ENCODE measurements at places on chromosomes 12 and 14.

DNA sequence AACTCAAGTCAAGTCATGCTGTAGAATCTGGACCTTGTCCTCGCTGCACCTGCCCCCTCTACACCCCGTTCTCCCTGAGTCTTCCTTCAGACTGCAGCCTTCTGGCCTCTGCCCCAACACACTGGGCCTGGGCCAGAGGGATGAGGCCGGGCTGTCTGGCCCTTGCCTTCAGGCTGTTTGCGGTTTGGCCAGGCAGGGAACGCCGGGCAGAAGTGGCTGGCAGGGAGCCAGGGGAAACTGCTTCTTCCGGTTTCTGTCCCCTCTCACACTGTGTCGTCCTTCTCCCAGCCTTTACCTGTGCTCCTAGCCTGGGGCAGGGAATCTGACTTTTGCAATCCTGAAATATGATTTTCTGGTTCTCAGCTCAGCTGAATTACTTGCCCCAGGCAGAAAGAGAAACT is 13.5 kb downstream of the DGLUCY start:
- DNase-seq: no peak

DNA sequence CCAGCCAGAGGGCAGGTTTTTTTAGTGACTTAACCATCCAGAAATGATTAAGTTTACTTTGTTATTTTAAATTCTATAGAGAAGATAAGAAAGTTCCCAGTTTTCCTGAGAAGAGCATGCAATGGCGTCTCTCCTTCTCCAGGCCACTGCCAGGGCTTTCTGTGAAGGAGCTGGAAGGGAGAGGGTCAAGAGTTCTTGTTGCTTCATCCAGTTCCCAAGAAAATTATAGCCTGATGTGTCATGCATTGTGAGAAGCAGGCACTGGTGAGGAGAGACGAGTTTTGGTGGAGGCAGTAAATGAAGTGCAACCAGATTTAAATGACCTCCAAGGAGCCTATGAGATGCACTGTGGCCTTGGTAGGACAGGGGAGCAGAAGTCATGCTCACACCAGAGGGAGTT is 14.2 kb downstream of the ELK3 start:
- no peak for DNase-seq

GRCh38 chr12:14364583-14365271 is 755 bp upstream of the ATF7IP start:
- no peak for DNase-seq

GRCh38 chr12:108609537-108610335 is 11.9 kb upstream of the TMEM119 start:
- no peak for DNase-seq

DNA sequence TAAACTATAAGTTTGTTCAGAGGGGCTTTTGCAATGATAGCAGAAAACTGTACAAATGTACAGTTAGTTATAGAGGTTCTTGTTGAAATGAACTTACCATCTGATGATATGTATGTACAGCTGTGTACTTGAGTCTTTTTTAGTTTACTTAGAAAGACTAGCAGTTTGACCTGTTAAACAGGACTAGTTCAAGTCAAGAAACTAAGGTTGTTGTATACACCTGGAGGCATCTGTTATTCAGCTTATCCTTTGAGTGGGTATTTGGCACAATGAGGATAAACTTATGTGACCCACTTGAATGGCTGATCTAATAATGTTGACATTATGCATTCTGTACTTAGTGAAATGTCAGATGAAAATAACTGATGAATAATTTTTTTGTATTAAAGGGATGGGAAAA is 13.4 kb downstream of the MTERF2 start:
- DNase-seq: no peak

DNA sequence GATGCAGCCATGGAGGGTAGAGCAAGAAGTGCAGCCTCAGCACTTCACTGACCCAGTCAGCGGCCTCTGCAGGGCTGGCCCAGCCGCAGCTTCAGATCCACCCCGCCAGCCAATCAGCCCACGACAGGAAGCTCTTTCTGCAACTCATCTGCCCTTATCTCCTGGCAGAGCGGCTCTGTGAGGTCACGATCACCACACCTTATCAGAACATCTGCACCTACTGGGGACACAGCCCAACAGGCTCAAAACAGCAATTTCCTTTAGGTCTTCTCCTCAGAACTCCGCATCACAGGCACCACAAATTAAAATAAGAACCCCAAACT is 287.3 kb downstream of the BCL11B start:
- DNase-seq: no peak

DNA sequence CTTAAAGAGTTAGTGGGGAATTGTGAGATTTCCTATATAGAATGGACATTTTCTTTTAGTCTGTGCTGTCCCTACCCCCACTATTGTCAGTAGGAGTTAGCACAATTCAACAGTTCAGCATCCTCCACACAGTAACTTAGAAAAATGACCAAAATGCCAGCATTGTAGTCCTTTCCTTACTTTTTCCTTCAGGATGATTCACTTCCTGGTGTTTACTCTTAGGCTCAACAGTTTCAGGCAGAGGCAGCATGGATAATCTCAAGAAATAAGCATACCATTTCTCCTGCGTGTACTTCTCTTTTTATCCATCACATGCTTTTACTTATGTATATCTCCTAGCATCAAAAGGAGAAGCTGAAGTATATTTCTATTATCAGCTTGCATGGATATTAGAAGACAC is 683.4 kb downstream of the SLC16A7 start:
- DNase-seq: no peak

- no peak for DNase-seq
These were observed 143.1 kb upstream of the HMGA2 start for GRCh38 chr12:65681226-65681625.

- DNase-seq: no peak
These were observed 110.4 kb upstream of the NAV3 start for GRCh38 chr12:77720258-77720657.

DNA sequence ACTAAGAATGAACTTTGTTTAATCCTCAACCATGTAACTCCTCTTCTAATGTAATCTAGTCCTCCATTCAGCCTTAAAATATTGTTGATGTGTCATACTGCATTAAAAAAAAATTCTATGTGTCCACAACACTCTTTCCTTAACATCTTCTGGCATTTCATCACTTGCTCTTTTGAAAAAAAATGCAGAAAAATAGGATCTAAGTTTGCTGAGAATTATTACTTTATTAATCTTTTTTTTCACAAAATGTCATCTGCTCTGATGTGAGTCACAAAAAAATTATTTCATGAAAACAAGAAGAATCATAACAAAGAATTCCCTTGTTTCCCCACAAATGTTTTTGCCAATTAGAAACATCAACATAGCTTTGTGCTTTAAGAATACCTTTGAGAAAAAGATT is 410.1 kb upstream of the MGAT4C start:
- DNase-seq: no peak

GRCh38 chr12:50517421-50518048 is 12.8 kb downstream of the DIP2B start:
- no peak for DNase-seq

- DNase-seq: no peak
These were observed 319.8 kb downstream of the ALG10 start for GRCh38 chr12:34342048-34342447.

GRCh38 chr12:19074700-19075099 is 54.8 kb upstream of the PLEKHA5 start:
- no peak for DNase-seq

- no peak for DNase-seq
These were observed 408 bp upstream of the CACNA2D4 start for GRCh38 chr12:1918884-1919236.

- DNase-seq: no peak
These were observed 56.1 kb upstream of the FUT8 start for GRCh38 chr14:65356327-65356836.

GRCh38 chr14:69260190-69260860 is 367 bp downstream of the GALNT16 start:
- DNase-seq: no peak

DNA sequence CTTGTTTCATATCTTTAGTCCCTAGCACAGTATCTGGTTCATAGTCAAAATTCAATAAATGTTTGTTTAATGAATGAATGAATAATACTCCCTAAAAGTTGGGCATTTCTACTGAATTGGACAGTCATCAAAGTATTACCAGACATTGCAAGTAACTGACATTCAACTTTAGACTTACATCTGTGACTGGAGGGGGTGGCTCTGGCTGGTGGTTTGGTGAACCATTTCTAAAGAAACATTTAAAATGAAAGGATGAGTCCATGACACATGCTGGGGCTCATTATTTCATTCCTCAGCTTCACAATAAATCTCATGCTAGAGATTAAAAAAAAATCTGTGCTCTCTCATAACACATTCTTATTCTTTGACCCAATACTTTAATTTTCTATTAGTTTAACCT is 20.6 kb upstream of the CSRNP2 start:
- DNase-seq: no peak

DNA sequence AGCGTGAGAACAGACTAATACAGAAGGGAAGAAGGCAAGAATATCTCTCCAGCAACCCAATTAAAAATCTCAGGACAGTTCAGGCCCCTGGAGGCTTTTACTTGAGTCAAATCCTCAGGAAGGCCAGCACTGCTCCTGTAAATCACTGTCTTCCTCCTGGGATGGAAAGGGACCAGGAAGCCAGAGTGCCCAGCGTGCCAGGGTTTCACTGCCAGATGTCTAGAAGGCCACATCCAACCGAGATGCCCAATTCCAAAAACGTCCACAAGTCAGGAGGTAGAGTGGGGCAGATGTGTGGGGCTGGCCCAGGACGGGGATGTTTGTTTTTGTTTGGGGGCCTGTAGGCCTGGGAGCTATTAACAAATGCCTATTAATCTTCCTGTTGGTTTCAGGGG is 332.0 kb downstream of the MED13L start:
- DNase-seq: no peak

DNA sequence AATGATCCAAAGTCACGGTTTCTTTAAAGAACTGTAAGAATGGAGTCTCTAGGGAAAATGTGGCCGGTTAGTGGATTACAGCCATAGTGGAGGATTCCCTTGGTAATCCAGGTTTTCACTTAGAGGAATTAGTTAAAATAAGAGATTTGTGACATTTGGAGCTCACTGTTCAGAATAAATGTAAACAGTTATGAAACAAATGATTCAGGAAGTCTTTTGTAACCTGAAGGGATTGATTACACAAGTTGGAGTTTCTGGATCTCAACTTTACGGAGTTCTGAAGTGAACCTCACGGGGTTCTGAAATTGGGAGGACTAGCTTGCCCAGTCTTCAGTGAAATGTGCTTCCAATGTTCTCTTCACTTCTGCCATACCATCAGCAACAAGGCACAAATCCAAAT is 234.4 kb upstream of the FKBP4 start:
- no peak for DNase-seq

GRCh38 chr12:55637467-55637866 is 775 bp downstream of the OR10P1 start:
- DNase-seq: no peak

GRCh38 chr14:90615517-90616060 is 200.6 kb downstream of the TTC7B start:
- DNase-seq: no peak

DNA sequence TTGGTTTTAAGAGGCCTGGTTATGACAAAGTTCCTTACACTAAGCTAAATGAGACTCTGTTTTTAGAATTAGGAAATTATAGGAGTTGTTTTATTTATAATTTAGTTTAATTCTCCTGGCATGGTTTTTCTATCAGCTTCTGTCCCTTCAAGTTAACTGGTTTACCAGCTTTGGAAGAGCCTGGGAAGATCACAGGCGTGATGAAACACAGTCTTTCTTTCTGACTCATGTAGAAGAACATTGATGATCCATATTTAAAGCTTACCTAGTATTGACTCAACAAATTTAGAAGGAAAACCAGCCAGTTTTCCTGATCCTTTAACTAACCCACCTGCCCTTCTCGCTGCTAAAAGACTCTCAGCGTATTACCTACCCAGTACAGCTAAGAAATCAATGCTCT is 155.2 kb downstream of the TGFB3 start:
- DNase-seq: no peak

GRCh38 chr12:114659084-114659483 is 24.9 kb downstream of the TBX3 start:
- no peak for DNase-seq

Data from DMS153 (cell line).